ENCODE measurements at places on chromosomes 2 and 18.
A peak's percentile ranks its signal among the peaks of the same experiment; 100 is the strongest.

DNA sequence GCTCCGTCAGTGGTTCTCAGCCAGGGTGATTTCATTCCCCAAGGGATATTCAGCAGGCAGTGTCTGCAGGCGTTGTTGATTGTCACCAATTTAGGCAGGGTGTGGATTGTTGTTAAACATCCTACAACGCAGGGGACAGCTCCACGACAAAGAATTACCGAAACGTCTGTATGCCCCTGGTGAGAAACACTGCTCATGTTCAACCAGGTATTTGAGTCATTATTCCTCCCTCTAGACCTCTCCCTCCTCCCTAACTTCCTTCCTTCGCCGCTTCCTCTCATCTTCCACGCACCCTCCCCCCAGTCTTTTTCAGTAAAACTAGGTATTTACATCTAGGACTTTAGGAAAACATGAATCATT lies 50.8 kb downstream of the NCK2 start:
- DNase-seq: peak; percentile 43

DNA sequence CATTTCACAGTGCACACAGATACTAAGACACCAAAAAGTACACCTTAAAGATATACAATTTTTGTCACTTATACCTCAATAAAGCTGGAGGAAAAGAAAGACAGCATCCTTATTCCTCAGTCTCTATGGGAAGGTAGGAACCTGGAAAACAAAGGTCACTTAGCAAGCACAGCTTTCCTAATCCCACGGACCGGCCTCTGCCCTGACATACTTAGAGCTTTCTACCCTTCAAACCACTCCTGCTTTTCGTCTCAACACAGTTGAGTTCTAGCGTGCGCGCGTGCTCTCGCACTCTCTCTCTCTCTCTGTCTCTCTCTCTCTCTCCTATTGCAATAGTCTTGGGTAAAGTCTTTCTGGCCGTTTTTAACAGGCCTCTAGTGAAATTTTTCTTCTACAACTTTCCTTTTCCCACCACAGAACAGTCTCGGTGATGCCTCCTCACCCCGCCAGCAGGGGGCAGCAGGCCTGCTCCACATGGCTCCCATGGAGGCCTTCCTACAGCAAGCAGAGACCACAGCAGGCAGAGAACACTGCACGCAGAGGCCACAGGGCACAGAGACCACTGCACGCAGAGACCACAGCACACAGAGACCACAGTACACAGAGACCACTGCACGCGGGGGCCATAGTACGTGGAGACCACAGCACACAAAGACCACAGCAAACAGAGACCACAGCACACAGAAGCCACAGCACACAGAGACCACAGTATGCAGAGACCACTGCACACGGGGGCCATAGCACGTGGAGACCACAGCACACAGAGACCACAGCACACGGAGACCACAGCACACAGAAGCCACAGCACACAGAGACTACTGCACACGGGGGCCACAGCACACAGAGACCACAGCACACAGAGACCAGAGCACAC lies 106.9 kb downstream of the FBXO15 start:
- no peak for DNase-seq

- DNase-seq: peak; percentile 67
Observed at GRCh38 chr2:151138507-151138906, 123.2 kb downstream of the RBM43 start.

GRCh38 chr18:21735452-21736015 lies 5.1 kb upstream of the MIB1 start:
- no peak for DNase-seq

GRCh38 chr18:23451491-23451890 lies 1.6 kb upstream of the RIOK3 start:
- DNase-seq: no peak

DNA sequence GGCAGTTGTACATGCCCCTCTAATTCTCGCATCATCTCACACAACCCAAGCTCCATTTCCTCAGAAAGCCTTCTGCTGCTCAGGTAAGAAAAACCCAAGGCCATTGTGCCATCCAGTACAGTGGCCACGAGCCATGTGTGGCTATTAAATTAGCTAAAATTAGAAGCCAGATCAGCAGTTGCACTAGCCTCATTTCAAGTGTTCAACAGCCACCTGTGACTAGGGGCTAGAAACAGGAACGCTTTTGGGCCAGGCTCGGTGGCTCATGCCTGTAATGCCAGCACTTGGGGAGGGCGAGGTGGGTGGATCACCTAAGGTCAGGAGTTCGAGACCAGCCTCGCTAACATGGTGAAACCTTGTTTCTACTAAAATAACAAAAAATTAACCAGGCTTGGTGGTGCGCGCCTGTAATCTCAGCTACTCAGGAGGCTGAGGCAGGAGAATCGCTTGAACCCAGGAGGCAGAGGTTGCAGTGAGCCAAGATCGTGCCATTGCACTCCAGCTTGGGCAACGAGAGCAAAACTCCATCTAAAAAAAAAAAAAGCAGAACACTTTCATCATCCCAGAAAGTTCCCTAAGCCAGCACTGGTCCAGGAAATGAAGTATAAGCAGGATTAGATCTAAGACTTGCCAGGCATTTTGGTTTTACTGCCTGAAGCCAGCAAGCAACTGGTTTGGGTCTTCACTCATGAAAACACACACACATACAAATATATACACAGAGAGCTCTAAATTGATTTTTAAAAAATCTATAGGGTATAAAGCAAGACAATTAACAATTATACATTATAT lies 35.7 kb downstream of the ATP8B1 start:
- DNase-seq: no peak

- DNase-seq: peak; percentile 45
Observed at GRCh38 chr2:229267080-229267479, 4.0 kb downstream of the PID1 start.

GRCh38 chr2:234273887-234274584 lies 222.8 kb downstream of the ARL4C start:
- no peak for DNase-seq

- no peak for DNase-seq
Observed at GRCh38 chr18:70194227-70194890, 11.1 kb downstream of the RTTN start.

Data from muscle of leg (tissue), 16 donors.